GOT3 (cell line): ENCODE measurements at places on chromosomes 13 and 19.

DNA sequence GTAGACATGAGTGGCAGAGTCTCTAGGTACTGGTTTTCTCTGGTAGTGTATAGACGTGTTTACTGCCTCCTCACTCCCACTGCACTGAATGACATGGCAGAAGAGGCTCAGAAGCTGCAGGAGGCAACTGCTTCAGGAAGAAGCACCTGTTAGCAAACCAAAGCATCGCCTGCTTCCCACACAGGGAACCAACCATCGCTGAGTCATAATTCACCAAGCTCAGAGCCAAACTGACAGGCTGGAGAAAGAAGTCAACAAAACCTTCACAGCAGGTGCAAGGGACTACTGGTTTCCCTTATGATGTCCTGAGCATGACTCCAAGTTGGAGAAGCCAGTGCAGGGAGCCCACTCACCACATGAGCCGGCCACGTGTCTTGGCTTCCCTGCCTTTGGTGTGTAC is 69.8 kb downstream of the KCTD12 start:
- DNase-seq: no peak

- no peak for DNase-seq
Observed at GRCh38 chr19:3785938-3786824, at the start of gene MATK. TSS of gene MATK (minus strand) at chr19:3786381. CDS start at chr19:3785135, 1,246 bp downstream.

DNA sequence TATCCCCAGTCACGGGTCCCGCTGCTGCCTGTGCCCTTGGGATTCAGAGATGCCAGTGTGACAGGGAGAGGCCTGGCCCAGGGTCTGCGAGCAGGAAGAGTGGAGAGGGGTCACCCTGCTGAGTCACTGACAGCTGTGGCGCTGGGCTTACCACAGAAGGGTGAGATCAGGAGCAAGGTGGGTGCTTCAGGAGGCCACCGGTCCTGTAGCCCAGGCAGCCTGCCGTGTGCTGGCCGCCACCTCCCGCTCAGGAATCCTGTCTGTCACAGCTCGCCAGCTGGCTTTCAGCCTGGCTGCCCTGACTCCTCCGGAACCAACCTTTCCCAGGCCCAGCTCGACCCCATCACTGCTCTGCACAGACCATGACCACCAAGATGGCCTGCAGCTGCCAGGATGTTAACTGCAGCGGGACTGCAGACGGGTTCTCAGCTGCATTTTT is 25.3 kb downstream of the NAXD start:
- no peak for DNase-seq

DNA sequence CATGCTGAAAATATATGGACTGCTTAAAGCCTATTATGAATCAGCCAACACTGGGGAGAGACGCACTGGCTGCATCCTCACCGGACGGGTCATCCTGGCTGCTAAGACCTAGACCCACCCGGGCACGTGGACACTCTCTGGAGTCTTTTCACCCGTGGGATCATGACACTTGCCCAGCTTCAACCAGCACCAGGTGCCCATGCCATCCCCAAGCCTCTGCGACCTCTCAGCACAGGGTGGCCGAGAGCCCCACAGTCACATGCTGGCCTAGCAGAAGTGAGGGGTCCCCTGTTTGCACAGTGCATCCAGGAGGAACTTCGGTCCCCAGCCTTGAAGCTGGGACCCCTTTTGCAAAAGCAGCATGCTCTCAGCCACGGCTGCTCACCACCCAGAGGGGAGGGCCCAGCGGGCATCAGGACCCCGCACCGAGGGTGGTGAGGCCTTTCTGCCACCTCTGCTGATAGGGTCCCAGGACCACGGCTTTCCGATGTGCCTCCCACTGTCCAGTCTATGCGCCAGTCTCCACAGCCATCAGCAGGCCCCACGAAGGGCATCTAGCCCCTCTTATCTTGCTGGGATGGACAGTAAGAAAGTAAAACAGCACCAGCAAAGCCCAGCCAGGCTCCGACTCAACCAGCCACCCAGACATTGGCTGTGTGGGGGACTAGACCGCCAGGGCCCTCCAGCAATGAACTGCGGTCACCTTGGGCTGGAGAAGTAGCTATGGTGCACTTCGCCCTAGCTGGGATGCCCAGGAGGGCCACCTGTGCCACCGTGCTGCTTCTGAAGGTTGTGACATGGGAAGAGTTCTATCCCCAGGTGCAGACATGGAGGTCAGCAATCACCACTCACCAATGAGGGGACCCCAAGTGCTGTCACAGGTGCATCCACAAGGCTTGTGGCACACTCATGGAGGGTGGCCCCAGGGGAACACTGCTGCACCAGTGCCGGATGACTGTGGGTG is 73.1 kb downstream of the CEBPG start:
- no peak for DNase-seq

DNA sequence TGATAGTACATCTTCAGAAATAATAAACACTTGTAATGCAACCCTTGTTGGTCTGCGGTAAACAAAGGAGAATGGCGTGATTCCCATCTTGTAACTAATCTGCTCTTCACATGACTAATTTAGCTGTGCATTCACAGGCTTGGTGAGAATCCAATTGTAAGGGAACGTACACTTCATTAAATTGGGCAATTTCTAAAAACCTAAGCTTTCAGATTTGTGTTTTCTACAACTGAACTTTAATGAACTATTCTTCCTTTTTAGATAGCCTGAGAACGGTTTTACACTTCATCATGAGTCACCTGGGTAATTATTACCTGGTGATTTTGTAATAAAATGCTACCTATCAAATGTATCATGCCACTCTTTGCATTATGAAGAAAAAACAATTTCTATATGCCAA is 306.9 kb downstream of the KLF5 start:
- no peak for DNase-seq

DNA sequence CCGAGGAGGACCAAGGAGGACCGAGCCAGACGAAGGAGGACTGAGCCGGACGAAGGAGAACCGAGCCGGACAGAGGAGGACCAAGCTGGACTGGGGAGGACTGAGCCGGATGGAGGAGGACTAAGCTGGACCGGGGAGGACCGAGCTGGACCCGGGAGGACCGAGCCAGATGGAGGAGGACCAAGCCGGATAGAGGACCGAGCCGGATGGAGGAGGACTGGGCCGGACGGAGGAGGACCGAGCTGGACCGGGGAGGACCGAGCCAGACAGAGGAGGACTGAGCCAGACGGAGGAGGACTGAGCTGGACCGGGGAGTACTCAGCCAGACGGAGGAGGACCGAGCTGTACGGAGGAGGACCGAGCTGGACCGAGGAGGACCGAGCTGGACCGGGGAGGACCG is 3.2 kb downstream of the PIP5K1C start:
- DNase-seq: no peak
